T follicular helper cell (primary cell): ENCODE measurements at places on chromosomes 2 and 18.

DNA sequence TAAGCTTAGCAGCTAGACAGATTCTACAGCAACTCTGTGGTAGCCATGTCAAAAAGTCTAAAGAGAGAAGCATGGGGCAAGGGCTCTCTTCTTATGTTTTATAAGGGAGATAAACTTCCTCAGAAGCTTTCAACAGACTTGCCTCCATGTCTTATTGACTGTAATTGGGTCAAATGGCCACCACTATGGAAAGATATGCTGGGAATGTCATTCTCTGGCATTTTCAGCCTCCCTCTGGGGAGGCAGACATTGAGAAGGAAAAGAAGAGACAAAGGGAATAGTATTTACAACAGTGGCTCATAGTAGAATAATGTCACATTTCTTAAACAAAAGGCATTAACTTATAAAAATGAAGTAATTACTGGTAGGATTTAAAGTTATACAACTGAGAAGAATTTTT is 1964.5 kb upstream of the PIK3C3 start:
- DNase-seq: no peak

DNA sequence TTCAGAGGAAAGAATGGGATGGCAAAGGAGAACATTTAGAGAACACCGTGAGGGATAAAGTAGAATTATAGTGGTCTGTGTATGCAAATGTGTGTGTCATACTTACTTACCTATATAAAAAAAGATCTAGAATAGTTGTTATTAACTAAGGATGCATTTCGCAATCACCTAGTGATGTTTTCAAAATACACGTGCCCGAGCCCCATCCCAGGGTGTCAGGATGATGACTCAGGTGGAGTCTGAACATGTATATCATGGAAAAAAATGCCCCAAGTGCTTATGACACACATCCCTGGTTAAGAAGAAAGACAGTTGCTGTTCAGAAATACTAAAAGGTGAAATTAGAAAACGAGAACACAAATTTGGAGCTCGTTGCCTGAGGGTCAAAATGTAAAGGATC is 109.0 kb downstream of the CERS6 start:
- no peak for DNase-seq

- no peak for DNase-seq
These were observed 182.5 kb downstream of the ACKR3 start for GRCh38 chr2:236752096-236752495.

DNA sequence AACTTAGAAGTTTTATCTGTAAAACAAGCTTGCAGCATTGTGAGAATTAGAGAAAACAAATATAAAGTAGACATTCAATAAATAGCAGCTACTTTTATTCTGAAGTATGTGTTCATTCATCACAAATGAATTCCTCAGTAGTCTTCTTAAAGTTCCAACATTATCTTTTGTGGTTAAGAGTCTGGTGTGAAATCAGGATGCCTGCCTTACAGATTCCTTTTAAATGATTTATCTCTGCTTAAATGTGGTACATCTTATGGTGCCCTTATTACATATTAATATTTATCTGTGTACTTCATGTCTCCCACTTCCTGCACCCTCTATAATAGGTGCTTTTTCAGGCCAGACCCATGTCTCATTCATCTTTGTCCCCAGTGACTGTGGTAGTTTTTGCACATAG is 595.0 kb downstream of the STK39 start:
- no peak for DNase-seq

- no peak for DNase-seq
These were observed 41.9 kb upstream of the PCBP1 start for GRCh38 chr2:70045405-70045804.

DNA sequence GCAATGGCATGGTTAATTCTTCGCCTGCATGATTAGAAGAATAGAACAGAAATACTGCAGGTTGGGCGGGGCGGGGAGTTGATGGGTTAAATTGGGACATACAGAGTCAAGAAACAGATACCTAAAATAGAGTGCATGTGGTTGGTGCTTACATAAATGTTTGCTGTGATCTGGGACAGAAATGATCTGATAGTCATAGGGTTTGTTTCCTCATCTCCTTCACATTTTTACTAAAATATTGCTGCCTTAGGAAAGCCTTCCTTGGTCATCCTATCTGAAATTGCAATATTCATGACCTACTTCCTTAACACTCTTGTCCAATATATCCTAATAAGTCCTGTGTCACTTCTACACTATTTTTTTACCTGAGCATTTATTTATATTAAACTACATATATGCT is 163.9 kb downstream of the TMEFF2 start:
- DNase-seq: no peak

DNA sequence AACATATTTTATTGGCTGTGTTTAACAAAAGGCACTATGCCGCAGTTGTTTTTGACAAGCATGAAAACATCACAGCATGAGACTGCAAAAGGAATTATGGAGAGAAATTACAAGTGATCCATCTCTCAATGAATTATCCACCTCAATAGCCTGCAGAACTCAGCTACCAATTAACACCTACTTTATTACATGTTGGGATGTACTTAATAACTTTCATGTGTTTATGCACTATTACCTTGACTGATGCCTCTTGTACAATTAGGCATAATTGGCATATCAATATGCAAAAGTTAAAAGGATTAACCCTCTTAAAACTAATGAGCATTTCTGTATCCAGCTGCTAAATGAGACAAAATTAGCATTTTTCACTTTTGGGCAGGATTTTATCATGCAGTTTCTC is 27.8 kb downstream of the ARHGAP15 start:
- no peak for DNase-seq

DNA sequence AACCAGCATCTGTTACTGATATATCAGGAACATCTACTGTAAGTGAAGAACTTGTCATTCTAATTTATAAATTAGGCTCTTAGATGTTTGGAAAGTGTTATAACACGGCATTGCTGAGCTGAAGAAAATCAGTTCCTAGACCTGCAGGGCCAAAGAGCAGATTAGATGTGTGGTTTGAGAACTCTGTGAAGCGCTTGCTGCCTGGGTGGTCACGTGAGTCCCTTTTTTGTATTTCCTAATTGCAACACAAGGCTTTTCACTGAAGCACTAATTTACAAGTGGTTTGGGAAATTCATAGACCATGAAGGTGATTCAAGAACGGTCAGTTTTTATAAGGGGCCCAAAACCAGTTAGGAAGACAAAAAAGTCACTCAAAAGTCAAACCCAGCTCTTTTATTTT is 106.9 kb upstream of the SP3 start:
- no peak for DNase-seq

- no peak for DNase-seq
These were observed 131.2 kb downstream of the KCTD1 start for GRCh38 chr18:26417190-26417589.
